Pancreas (tissue), 10 donors: ENCODE measurements at places on chromosomes 4 and X. TPM values are rescaled to one million over a fixed set of nuclear protein-coding genes. Genes with fewer than 3 reads are reported as not detected.

The TREX2 gene
- 0.37 TPM for total RNA-seq

The HPRT1 gene
- total RNA-seq: 16.7 TPM

The COX7B2 gene
- not detected for total RNA-seq

The DCLK2 gene
- 1.5 TPM for total RNA-seq

The MAPK10 gene
- 6.6 TPM for total RNA-seq

The FMR1NB gene
- total RNA-seq: not detected
